Eye (tissue), 1 donor: ENCODE measurements at places on chromosomes 16 and 17.
A peak's percentile ranks its signal among the peaks of the same experiment; 100 is the strongest.

DNA sequence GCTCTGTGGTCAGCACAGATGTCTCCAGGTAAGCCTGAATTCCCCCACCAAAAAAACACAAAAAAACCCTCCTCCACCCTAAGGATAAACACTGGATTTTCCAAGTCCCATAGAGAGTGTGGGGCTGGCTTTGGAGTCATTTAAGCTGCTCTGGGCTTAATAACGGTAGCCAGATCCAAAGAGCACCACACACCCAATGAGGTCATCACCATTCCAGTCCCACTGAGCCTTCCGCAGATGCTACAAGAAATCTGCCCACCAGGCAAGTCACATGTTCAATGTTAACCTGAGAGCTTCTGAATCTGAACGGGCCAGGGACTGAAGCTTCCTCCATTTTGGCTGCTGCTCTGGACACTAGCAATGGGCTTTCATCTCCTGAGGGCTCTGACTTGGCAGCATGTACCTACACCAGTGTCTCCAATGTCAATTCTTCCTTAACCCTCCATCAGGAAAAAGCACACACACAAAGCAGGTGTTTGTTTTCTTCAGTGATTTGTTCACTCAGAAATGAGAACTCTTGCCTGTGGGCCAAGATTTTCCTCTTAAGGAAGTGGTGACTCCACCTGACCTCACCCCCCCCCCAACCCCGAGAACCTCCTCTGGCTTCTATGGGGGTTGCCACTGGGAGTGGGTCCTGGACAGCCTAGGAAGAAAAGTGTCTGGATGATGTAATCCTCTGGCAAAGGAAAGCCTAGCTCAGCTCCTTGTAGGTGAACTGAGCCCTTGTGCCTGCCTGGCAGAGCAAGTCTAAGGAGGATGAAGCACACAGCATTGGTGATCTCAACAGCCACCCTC, 220.1 kb downstream of the FOXL1 start:
- no peak for DNase-seq

DNA sequence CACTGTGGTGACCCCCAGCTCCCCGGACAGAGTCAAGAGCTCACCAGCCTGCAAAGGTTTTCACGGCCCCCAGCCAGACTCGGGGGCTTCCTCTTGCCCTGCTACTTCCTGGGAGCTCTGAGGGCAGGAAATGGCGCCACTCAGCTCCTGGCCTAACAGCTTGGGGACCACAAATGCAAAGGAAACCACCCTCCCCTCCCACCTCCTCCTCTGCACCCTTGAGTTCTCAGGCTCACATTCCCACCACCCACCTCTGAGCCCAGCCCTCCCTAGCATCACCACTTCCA, 375 bp upstream of the SPN start:
- DNase-seq = no peak

DNA sequence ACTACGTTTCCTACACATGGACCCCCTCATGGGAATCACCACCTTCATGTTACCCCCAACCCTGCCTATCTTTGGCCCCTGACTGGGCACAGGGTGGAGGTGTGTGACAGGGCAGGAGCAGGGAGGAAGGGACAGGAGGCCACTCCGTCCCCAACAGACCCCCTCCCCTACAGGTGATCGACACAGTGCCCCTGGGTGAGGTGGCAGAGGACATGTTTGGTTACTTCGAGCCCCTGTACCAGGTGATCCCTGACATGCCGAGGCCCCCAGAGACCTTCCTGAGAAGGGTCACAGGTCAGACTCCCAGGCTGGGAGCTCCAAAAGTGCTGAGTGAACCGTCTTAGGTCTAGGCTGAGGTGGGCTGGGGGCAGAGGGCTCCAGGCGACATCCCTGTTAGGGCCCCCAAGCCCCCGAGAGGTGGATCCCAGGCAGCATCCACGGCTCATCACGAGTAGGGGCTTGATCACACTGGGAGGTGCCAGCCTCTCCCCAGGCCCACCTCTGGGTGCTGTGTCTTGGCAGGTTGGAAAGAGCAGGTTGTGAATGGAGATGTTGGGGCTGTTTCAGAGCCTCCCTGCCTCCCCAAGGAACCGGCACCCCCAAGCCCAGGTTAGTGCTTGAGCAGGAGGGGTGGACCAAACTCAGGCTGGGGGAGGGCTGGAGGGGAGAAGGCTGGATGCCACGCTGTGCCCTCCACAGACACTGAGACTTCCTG, 1.5 kb downstream of the ACBD4 start:
- no peak for DNase-seq

GRCh38 chr16:65123396-65124211, 1.7 kb upstream of the CDH11 start:
- peak; percentile 79 for DNase-seq

GRCh38 chr17:61645920-61646319, 54.9 kb upstream of the NACA2 start:
- DNase-seq = no peak

- DNase-seq = no peak
Observed at GRCh38 chr16:8919089-8919933, 37.2 kb downstream of the LITAFD start.

- DNase-seq = peak; percentile 53
Observed at GRCh38 chr16:1916640-1916990, 1.6 kb downstream of the HS3ST6 start.

DNA sequence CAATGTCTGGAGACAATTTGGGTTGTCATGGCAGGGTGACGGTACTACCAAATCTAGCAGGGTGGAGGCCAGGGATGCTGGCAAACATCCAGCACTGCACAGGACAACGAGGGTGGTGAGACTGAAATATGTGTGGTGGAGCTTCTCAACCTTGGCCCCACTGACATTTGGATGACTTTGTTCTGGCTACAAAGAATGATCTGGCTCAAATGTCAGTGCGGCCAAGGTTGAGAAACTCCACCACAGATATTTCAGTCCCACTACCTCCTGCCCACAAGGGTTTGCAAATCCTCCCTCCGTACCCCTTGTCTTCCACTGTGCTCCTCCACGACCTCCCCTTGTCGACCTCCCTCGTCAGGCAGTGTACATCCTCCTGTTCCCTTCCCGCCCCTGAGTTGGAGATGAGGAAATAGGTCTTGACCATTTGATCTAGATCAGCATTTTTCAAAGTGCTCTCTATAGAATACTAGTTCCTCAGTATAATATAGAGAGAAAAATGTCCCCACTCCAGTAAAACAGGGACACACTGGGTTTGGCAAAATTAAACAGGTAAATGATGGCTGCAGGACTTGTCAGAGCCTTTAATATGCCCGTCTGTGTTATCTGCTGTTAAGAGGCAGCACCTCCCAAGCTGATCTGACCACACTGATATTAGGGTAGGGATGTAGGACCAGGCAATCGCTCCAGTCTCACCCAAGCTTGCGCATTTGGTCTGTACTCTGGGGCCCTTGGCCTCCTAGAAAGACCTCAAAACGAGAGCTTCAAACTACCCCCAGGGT, 6.8 kb downstream of the OSGIN1 start:
- no peak for DNase-seq
